ENCODE measurements at places on chromosomes 13 and 19.

DNA sequence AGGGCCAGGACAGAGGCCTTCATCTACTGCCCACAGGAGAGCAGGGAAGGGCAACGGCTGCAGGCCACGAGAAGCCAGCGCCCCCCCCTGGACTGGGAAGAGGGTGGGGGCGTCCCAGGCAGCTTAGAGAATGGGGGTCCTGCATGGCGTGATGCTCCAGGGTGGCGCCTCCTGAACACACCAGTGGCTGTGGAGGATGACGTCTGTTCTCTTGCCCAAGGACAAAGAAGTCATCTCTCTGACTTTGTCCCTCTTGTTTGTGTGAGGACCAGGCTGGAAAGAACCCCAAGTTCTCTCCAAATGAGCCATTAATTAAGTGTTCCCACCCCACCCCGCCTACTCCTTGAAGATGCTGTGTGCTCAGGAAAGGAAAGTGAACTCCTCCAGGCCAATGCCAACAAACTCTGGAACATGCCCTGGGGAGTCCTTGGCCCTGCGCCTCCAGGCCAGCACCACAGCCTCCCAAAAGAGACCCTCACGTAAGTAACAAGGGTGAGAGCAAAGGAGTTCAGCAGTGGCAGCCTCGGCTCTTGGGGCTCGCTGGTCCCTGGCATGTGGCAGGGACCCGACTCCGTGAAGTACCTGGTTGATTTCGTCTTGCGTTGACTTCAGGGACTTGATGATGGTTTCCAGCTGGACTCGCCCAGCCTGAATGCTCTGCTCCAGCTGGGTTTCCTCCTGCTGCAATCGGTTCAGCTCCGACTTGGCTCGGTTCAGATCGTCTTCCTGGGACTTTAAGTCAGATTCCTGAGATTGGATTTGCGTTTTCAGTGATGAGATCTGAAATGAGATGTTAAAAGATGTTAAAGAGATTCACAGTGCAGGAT, 68.4 kb downstream of the EPS15L1 start:
- DNase-seq, result no peak

GRCh38 chr13:67221630-67222226, 8.4 kb downstream of the PCDH9 start:
- DNase-seq, result no peak

- DNase-seq, result no peak
Observed at GRCh38 chr19:36404498-36404897, 13.9 kb downstream of the ZFP82 start.

GRCh38 chr13:27130223-27130978, 41.2 kb downstream of the USP12 start:
- no peak for DNase-seq

Measured in GM20000 (cell line).